ENCODE measurements at places on chromosomes 7 and 10.

GRCh38 chr10:17850501-17850900, 41.4 kb downstream of the MRC1 start:
- no peak for DNase-seq

DNA sequence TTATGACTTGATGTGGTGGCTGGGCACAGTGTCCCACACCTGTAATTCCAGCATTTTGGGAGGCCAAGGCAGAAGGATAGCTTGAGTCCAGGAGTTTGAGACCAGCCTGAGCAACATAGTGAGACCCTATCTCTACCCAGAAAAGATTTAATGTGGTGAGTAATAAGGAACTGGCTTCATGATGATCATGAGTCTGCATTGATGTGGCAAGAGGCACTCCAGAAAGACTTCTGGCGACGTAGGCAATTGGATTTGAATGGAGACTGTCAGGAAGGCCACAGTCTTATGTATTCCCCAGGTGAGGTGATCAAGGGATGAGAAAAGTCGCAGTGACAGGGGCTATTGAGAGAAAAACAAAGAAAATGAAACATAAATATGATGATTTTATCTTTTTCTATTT, 138.0 kb downstream of the CACNB2 start:
- DNase-seq = no peak

GRCh38 chr10:123102673-123103072, 33.1 kb upstream of the HMX3 start:
- DNase-seq = no peak

DNA sequence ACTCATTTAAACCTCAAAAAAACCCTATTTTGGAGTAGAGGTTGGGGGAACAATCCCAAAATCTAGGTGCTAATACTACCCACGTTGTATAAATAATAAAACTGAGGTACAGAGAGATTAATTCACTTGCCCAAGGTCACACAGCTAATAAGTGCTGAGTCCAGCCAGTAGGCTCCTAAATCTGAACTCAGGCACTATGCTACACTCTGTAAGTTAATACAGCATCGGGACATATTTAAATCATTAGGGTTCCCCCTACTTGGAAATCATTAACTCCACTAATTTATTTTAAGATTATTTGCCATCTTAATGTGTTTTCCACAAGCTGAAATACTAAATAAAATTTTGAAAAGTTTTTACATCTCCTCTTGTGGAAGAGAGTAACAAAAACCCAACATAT, 24.2 kb downstream of the PIP4K2A start:
- DNase-seq = no peak

- DNase-seq = no peak
Measured at GRCh38 chr10:123854498-123854897, 37.1 kb downstream of the CPXM2 start.
